Mesothelial cell of epicardium (in vitro differentiated cells): ENCODE measurements at places on chromosomes 5 and 9. TPM values are rescaled to one million over a fixed set of nuclear protein-coding genes. Genes with fewer than 3 reads are reported as not detected.

PPP3R2 gene
- 0.34 to 0.38 TPM (median 0.34 TPM) in 3 replicates for total RNA-seq

- H3K27ac ChIP-seq = no peak overlapping the region
- no peaks in the 10 kb centered on the region for H3K4me1 ChIP-seq
- peaks cover 8% of the 10 kb centered on the region for H3K36me3 ChIP-seq
- no peak for DNase-seq
- H3K4me3 ChIP-seq = no peak overlapping the region
These were observed 18.0 kb upstream of the CORO2A start for GRCh38 chr9:98210435-98210834.

DNA sequence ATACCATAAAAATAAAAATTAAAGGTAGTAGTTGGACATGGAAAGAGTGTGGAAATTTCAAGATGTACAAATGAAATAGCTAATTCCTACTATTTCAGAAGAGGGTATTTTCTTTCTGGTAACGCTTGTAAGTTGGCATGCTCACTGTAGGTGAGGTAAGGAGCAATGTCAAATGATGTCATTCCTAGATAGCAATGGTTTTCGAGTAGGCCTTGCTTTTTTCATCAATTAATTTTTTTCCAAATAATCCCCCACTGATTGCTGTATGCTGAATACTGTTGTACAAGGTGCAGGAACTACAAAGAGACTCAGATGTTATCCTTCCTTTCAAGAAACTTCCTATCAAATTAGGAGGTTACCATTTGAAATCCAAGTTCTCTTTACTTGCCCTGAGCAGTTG, 928 bp upstream of the SELENOP start:
- H3K36me3 ChIP-seq = peaks cover 2% of the 10 kb centered on the region
- no peak overlapping the region for H3K4me3 ChIP-seq
- DNase-seq = no peak
- no peaks in the 10 kb centered on the region for H3K27me3 ChIP-seq
- H3K4me1 ChIP-seq = peaks cover 43% of the 10 kb centered on the region

GRCh38 chr5:172377438-172377837, 76.9 kb downstream of the SH3PXD2B start:
- no peak for DNase-seq
- H3K4me1 ChIP-seq = no peaks in the 10 kb centered on the region
- H3K4me3 ChIP-seq = no peak overlapping the region
- H3K27me3 ChIP-seq = no peaks in the 10 kb centered on the region
- peaks cover 55% of the 10 kb centered on the region for H3K36me3 ChIP-seq

DNA sequence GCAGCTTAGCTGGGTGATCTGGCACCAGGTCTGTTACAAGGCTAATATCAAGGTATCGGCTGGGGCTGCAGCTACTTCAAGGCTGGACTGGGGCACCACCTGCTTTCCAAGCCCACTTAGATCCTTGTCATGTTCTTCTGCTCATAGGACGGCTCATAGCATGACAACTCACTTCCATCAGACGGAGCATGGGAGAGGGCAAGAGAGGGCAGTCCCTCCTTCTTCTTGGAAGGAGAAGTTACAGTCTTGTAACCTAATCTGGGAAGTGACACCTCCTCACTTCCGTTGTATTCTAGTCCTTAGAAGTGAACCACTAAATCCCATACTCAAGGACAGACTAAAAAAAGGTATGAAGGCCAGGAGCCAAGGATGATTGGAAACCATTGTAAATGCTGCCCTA, 258.2 kb downstream of the MAST4 start:
- no peaks in the 10 kb centered on the region for H3K36me3 ChIP-seq
- H3K4me1 ChIP-seq = peaks cover 24% of the 10 kb centered on the region
- H3K27me3 ChIP-seq = no peaks in the 10 kb centered on the region
- no peak overlapping the region for H3K4me3 ChIP-seq

DNA sequence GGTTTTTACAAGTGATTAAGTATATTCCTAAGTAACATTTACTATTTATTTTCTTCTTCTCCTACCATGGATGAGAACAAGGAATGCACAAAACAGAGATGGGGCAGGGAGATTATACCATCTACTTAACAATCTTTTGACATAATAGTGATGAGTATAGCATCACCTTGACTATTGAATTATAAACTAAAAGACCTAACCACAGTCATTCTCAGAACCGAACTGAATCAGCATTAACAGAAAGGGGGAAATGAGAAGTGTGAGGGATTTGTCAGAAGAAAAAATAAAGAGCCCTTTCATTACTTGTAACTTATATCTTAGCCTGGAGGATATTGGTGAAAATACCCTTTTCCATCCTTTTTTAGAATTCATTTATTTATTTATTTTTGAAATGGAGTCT, 21.9 kb downstream of the OR2Y1 start:
- no peak overlapping the region for H3K4me3 ChIP-seq
- H3K27me3 ChIP-seq = peaks cover 47% of the 10 kb centered on the region
- no peaks in the 10 kb centered on the region for H3K36me3 ChIP-seq
- no peaks in the 10 kb centered on the region for H3K4me1 ChIP-seq
- H3K27ac ChIP-seq = no peak overlapping the region
- DNase-seq = no peak
